ENCODE measurements at places on chromosomes 1 and 21. TPM values are rescaled to one million over a fixed set of nuclear protein-coding genes. Genes with fewer than 3 reads are reported as not detected.

DNA sequence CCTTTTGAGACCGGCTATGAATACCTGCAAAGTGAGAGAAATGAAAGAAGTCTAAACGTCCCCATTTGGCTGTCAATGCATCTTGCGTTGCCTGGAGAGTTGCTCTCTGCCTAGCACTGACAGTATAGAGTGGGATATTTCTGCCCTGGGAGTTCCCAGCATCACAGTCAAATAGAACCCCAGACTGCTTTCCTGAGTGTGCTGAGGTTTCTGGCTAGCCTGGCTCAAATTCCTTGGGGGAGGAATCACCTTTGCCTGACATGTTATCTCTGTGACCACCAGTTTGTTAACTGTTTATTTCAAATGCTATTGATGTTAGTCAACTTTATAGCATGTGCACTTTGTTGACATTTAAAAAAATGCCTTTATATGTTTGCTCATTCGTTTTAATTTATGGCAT, 212.0 kb upstream of the FAM78B start:
- no peak for DNase-seq

GRCh38 chr21:45411810-45412206, 6.8 kb downstream of the COL18A1 start:
- DNase-seq = peak; percentile 14

Gene OR6K3
- total RNA-seq = not detected

Gene WNT3A
- total RNA-seq = not detected

DNA sequence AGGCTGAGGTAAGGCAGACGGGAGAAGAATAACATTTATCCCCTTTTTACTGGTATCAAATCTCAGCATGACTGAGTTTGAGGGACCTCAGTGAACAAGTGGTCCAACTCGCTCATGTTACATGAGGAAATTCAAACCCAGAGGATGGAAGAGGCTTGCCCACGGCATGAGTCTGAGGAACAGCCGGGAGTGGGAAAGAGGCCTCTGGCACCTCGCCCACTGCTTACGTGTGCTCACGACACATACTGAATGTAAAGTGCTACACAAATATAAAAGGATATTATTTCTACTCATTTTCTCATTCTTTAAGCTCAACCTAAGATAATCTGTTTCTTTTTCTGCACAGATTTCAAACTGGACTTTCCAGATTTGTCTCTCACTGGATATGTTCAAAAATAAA, 14.7 kb downstream of the BEND5 start:
- DNase-seq = no peak

Gene WNT9A
- total RNA-seq = 7.6 TPM

Gene LCE1B
- total RNA-seq = not detected

GRCh38 chr1:14254251-14254650, 344.2 kb upstream of the KAZN start:
- no peak for DNase-seq

GRCh38 chr1:232880354-232880753, 70.1 kb upstream of the NTPCR start:
- no peak for DNase-seq

Gene LHX8
- total RNA-seq = not detected

GRCh38 chr1:31866450-31867032, 50.7 kb upstream of the SPOCD1 start:
- no peak for DNase-seq

- DNase-seq = no peak
Observed at GRCh38 chr21:46239817-46240325, 11.3 kb upstream of the LSS start.

Gene CYP4A11
- not detected for total RNA-seq

DNA sequence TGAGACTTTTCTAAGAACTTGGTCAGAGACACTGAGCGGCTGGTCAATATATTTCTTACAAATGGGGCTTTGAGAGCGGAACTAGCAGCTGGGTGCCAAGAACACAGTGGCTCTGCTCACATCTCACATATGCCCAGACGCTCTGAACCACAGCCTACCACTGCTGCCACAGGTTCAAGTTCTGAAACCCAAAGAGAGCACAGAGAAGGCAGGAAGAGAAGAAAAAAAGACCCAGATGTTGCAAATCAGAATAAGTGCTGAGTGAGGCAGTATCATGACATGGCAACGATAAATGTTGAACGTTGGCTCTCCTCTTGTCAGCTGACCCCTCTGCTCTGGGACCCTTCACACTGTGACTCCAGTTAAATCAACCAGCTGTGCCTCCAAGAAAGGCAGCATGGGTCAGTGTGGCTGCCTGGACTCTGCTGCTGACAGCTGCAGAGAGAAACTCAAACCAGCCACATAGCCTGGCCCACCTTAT, 26.4 kb downstream of the HIVEP3 start:
- DNase-seq = no peak

DNA sequence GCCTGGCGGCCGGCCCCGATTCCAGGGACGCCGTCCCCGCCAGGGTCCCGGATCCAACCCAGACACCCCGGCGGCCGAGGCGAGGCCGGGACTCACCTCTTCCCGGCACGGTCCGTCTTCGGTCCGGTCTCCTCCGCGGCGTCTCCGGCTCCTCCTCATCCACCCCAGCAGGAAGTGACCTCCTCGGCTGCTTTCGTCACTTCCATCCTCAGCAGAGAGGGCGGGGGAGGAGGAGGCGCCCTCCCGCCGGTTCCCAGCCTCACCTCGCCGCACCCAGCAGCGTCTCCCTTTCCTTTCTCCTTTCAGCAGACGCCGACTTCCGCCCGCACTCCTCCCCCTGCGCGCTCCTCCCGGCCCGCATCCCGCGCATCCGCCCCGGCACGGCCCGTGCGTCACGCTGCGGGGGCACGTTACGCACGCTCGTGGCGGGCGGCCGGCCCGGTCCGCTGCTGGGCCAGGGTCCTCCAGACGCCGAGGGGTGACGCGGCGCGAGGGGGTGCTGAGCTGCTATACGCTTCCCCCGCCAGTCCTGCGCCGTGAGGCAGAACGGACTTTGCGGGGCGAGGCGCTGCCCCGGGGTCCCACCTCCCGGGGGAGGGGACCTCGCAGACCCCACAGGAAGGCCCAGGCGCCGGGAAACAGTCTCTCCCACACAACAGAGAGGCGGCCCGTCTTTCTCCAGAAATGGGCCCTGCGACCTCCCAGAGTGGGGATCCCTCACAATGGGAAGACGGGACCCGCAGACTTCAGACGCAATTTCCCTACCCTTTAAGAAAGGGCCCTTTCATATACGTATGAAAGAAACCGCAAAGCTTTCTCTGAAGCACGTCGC, at the start of gene ETV3:
ETV3 (minus strand) TSS at position 176 of the 832 bp plus-strand sequence. CDS start 2,043 bp downstream, outside the sequence.
- peak; percentile 88 for DNase-seq

- DNase-seq = no peak
Observed at GRCh38 chr1:234958706-234959657, 169.7 kb downstream of the TOMM20 start.

Gene TCHH
- total RNA-seq = 0.04 TPM

- no peak for DNase-seq
Observed at GRCh38 chr1:54354899-54355298, 51.3 kb downstream of the SSBP3 start.

Gene KRTAP6-2
- not detected for total RNA-seq

Gene SELL
- total RNA-seq = 1.4 TPM

Gene RHD
- total RNA-seq = 0.12 TPM

Gene CDCP2
- total RNA-seq = not detected

Gene TFF2
- not detected for total RNA-seq

Gene LRRC39
- total RNA-seq = 114 TPM

- DNase-seq = no peak
Observed at GRCh38 chr1:30323841-30324240, 399.5 kb downstream of the MATN1 start.

Data from psoas muscle (tissue), 8 donors.